ENCODE measurements at places on chromosomes 11 and 22.
A peak's percentile ranks its signal among the peaks of the same experiment; 100 is the strongest.

DNA sequence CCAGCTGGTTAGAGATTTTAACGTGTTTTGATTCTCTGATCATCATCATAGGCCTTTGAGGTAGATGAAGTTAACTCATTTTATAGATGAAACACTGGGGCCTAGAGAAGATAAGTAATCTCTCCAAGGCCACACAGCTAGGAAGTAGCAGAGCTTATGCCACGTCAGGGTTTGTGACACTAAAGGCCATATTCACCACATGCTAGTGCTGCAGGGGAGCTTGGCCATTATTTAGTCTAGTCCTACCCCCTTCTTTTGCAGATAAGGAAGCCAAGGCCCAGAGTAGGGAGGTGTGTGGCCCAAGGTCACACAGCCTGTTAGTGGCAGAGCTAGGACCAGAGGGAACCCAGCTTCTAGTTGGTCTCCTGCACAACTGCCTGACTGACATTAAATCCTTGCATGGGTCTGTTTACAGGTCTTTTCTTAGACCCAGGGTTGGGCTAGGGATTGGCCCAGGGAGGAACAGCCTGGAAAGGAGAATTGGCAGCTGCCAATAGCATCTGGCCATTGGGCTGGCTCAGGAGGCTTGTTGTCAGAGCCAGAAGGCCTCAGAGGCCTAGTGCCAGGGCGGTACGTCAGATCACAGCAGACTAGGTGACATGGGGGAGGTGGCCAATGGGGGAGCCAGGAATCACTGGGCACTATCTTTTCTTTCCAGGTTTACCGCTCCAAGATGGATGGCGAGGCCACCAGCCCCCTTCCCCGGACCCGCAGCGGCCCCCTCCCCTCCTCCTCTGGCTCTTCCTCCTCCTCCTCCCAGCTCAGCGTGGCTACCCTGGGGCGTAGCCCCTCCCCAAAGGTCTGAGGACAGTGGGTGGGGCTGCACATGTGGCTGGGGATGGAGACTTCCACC is 36.0 kb downstream of the PHLDB1 start:
- DNase-seq, result no peak

GRCh38 chr22:47260551-47260950 is 498.1 kb downstream of the TBC1D22A start:
- DNase-seq, result no peak

DNA sequence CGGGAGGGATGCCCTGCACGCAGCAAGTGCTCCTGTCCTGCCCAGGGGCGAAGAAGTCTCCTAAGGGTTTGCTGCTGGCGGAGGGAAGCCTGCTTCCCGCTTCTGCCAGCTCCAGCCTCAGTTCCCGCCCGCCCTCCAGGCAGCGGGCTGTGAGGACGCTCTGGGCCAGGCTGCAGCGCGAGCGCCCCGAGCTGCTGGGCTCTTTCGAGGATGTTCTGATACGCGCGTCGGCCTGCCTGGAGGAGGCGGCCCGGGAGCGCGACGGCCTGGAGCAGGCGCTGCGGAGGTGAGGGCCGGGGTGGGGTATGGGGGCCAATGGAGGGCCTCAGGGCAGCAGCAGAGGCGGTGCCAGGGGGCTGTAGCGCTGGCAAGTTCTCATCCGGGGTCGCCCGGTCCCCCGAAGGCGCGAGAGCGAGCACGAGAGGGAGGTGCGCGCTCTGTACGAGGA is 2.2 kb downstream of the CRACR2B start:
- DNase-seq, result no peak

DNA sequence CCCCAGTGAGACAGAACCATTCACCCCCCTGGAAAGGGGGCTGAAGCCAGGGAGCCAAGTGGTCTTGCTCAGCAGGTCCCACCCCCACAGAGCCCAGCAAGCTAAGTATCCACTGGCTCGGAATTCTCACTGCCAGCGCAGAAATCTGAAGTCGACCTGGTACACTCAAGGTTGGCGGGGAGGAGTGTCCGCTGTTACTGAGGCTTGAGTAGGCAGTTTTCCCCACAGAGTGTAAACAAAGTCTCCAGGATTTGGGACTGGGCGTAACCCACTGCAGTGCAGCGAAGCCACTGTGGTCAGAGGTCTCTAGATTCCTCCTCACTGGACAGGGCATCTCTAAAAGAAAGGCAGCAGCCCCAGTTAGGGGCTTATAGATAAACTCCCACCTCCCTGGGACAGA is 10.0 kb downstream of the PATE1 start:
- DNase-seq, result no peak

DNA sequence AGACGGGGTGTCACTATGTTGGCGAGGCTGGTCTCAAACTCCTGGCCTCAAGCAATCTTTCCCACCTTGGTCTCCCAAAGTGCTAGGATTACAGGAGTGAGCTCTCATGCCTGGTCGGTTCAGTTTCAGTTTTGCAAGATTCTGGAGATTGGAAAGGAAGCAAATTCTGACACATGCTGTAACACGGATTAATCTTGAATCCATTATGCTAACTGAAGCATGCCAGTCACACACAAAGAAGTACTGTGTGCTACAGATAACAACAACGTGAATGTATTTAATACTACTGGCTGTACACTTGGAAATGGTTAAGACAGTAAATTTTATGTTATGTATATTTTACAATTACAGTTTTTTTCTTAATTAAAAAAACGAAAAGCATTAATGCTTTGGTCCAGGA is 107.6 kb downstream of the MED15 start:
- no peak for DNase-seq

DNA sequence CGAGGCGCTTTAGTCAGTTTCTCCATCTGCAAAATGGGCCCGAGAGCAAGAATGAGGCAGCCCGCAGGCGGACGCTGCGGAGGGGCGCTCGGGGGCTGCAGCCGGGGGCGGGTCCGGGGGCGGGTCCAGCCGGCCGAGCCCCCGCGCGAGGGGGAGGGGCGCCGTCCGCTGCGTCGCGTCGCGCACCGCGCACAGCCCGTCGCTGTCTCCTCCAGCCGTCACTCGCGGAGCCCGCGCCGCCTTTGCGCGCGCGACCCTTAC is 282 bp downstream of the PC start:
- DNase-seq, result no peak

DNA sequence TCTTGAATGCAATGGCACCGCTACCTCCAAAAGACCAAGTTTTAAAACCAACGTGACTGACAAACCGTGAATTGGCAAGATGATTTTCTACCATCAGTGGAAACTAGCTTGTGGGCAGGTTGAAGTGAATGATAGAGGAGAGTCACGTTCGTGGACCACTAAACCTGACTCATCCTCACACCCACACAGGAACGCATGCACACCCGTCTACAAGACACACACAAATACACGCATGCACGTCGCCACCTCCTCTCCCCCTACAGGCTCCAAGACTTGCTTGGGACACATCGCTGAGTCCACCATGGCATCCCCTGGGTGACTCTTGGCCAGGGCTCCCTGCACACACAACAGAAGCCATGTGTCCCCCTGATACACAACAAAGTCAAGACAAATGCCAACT is 14.4 kb downstream of the TMPRSS6 start:
- no peak for DNase-seq

DNA sequence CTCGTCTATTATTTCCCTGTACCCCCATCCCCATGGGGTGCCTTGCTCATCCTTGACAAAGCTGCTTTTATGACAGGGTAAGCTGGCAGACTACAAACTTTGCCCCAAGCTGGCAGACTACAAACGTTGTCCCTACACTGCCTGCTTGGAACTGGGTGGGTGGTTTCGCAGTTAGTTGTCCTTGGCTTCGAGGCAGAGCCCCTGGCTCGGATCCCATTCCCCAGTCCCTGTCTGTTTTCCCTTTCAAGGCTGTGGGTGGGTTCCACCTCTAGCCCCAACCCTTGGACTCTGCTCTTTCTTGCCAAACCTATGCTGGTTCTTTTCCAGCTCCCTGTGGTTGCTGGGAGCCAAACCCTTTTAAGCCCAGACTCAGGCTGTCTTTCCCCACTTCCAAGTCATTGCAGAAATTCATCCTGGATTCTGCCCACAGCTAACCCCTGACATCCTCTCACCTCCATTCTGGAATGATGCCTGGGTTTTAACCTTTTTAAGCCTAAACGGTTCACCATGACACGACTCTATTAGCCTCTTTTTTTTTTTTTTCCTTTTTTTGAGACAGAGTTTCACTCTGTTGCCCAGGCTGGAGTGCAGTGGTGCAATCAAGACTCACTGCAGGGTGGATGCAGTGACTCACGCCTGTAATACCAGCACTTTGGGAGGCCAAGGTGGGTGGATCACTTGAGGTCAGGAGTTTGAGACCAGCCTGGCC is 9.2 kb upstream of the RBM14 start:
- peak; percentile 27 for DNase-seq

- DNase-seq, result no peak
These were observed 6.0 kb upstream of the TUBA8 start for GRCh38 chr22:18104566-18104965.

GRCh38 chr22:31846161-31847115 is 92.6 kb downstream of the DEPDC5 start:
- no peak for DNase-seq

GRCh38 chr11:68189082-68189481 is 24.0 kb downstream of the KMT5B start:
- no peak for DNase-seq

DNA sequence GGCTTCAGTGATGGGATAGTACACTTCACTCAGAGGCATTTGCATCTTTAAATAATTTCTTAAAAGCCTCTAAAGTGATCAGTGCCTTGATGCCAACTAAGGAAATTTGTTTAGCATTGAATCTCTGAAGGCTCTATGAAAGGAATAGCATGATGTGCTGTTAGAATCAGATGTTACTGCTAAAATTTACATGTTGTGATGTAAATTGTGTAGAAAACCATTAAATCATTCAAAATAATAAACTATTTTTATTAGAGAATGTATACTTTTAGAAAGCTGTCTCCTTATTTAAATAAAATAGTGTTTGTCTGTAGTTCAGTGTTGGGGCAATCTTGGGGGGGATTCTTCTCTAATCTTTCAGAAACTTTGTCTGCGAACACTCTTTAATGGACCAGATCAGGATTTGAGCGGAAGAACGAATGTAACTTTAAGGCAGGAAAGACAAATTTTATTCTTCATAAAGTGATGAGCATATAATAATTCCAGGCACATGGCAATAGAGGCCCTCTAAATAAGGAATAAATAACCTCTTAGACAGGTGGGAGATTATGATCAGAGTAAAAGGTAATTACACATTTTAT is 4.6 kb downstream of the MALAT1 start:
- no peak for DNase-seq

DNA sequence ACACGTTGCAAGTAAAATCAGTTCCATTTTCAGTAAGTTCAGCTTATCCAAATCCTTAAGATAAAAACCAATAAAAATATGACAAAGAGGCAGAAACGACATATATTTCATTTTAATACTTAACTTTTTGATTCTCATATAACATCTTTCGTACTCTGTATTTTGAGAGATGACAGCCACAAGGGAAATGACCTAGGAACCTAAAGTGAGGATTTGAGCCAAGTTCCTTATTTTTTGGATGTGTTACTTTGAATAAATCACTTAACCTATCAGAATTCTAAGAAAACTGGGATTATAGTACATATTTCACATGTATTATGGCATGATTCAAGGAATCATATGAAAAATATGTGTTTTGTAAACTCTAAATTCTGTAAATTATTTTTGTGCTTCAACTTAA is 143.6 kb upstream of the TRPC6 start:
- no peak for DNase-seq
